ENCODE measurements at places on chromosomes 5 and 9. TPM values are rescaled to one million over a fixed set of nuclear protein-coding genes. Genes with fewer than 3 reads are reported as not detected.
A peak's percentile ranks its signal among the peaks of the same experiment; 100 is the strongest.

C7 gene
- total RNA-seq, result 7.7 TPM

IFNA2 gene
- total RNA-seq, result not detected

BHMT2 gene
- total RNA-seq, result 2.5 TPM

PTPN3 gene
- 1.1 TPM for total RNA-seq

HRCT1 gene
- 2.4 TPM for total RNA-seq

IL17B gene
- not detected for total RNA-seq

B4GALT7 gene
- 37.1 TPM for total RNA-seq

HMCN2 gene
- under 0.01 TPM for total RNA-seq

MARCOL gene
- total RNA-seq, result not detected

DNA sequence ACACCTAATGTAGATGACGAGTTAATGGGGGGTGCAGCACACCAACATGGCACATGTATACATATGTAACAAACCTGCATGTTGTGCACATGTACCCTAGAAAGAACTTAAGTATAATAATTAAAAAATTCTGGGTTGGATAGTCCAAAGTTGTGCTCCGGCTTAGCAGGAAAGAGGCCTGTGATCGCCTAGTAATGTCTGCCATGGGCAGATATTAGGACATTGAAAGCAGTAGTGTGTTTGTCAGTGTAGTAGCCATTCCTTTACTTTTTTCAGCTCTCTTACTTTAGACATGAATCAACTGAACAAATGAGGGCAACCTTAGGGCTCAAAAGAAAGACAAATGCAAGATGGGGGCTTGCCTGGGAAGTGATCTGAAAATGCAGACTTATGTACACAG is 58.9 kb downstream of the PPARGC1B start:
- no peak for DNase-seq

GRCh38 chr9:90044710-90045151 is 439.9 kb downstream of the GADD45G start:
- DNase-seq, result no peak

DNA sequence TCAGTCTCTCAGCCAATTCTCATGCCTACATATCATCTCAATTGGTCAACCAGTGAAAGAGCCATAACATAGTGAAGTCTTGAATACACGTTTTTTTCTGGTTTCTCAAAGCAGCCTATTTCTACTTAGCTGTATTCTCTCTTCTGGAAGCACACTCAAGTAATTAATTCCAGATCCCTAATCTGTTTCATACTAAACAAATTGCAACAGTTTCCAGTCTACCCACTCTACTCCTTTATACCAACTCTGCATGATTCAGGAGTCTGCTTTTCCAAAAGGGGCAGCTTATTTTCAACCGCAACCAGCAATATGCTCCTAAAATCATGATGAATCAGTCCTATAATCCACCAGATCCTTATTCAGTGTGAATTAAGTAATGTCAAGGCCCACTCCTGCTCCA is 211.7 kb downstream of the TLE1 start:
- DNase-seq, result no peak

DNA sequence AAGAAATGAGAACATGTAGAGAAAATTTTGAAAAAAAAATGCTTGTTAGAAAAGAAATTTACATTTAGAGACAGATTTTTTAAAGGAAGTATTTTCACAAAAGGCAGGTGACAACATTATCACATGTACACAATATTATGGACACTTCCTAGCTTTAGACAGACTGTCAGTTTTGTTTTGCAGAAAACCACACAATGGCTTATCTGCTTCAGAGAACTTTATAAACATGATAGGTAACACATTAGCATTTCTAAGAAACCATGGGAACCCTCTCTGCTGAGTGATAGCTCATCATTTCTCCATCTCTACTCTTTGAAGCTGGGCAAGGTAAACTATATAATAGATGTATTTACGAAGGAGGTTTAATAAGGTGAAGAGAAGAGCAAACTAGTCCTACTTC is 25.6 kb downstream of the POU5F2 start:
- no peak for DNase-seq

DNA sequence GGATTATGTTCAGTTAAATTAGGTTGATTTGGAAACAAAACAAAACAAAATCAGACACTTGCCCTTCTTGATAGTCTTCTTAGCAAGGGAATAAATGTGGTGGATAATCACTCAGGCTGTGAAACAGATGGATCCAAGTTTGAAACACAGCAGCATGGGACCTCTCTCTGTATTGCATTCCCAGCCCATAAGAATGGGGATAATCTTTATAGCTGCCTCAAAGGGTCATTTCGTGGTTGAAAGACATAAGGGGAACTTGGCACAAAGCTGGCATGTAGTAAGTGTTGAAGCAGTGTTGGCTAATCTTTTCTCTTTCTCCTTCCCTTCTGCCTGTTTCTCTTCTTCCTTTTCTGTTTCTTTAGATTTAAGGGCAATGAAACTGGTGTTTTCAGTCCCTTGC is 333.9 kb upstream of the TLE4 start:
- DNase-seq, result no peak

DNA sequence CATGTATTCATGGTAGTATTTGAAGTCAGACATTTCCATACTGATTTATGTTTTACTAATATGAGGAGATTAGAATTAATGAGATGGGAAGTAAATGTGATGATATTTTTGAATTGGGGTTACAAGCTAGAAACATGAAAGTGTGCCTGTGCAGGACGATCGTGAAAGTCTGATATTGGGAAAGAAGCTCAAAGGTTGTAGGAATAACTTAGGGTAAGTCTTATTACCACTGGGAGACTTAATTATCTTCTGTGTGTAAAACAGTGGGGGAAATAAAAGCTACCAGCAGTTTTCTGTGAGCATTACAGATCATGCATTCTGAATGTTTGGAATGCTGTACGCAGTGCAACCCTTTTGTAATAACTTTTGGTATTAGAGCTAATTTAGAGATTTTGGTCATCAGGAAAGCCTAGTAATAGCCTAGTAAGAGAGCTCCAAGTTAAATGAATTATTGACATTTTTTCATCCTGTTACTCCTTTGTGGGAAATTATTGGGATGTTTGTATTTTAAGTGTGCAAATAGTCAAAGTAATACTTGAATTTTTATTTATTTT is 153.9 kb downstream of the PCSK5 start:
- no peak for DNase-seq

DNA sequence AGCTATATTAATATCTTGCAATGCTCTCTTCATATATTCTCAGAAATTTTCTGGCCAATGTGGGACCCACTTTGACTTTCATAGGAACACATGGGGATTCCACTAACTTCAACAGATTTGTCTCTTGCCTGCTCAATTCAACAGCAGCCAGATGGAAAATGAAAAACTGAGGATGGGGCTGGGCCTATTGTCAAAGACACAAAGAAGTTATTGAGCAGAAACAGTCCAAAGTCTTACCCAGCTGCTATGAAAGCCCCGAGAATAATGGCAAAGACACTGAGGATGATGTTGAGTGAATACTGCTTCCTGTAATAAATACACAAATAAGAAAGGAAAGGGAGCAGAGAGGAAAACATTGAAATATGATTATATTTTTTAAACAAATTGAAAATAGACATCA is 32.6 kb downstream of the SLC35D2 start:
- no peak for DNase-seq

GRCh38 chr5:23727271-23727670 is 219.9 kb downstream of the PRDM9 start:
- DNase-seq, result no peak

DNA sequence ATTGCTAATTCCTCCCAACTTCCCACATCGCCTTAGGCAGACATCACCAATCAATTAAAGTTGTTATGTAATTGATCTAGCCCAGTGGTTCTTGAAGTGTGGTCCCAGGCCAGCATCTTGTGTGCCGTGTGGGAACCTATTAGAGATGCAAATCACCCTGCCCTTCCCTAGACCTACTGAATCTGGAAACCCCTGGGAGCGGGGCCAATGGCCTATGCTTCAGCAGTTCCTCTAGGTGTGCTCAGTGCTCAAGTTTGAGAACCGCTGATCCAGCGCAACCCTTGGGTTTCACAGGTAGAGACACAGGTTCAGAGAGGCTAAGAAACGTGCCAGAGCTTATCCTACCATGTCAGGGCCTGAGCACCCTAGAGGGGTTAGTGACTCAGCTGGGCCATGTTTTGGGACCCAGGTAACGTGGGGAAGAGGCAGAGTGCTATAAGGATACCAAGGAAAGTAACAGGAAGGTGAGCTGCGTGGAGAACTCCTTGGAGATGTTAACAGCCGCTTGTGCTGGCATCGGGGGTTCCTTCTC is 4.4 kb downstream of the SLC34A1 start:
- no peak for DNase-seq

- DNase-seq, result peak; percentile 32
Observed at GRCh38 chr9:13088720-13089427, 190.6 kb downstream of the MPDZ start.

DNA sequence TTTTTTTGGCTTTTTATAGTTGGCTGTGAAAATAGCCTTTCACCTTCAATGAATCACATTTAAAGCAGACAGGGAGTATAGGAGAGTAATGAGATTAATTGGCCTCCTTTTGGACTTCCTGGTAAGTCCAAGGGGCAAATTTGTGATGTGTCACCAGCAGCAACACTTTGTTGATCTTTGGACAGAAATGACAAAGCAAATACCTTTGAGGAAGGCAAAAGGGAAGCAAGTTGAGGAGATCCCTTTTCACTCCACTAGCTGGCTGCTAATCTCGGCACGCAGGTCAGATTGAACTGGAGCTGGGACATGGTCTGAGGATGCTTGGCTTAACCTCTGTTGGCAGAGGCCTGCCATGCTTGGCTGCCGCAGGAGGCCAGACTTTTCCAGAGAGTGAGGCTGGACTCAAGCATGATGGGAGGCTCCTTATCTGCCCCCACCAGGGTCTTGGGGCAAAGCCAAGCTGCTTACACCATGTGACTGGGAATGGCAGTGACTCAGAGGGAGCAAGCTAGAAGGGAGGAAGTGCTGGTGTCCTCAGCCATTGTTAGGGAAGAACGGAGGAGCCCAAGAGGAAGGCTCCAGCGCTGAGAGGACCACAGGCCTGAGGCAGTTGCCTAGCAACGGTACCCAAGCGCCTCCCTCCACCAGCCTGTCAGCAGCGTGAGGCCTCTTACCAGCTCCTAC is 174.5 kb upstream of the MAP1B start:
- peak; percentile 90 for DNase-seq

- peak; percentile 66 for DNase-seq
Observed at GRCh38 chr9:130701059-130702022, 7.8 kb downstream of the EXOSC2 start.

GRCh38 chr9:98771209-98771874 is 25.0 kb downstream of the ANKS6 start:
- no peak for DNase-seq

DNA sequence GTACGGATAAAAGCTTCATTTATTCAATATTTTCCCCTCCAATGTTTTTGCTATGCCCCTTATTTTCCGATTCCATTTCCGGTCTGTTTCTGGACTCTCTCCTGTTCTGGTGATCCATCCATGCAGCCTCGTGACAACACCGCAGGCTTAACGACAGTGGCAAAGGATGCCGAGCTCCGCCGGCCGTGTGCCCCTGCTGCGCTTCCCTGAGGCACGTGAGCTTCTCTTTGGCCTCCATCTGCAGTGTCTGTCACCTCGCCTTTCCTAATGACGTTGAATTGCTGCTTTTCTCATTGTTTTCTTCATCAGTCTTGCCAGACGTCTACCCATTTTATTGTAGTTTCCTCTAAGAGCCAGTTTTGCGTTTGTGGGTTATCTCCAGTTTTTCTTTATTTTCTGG is 28.7 kb downstream of the SURF6 start:
- DNase-seq, result no peak

DNA sequence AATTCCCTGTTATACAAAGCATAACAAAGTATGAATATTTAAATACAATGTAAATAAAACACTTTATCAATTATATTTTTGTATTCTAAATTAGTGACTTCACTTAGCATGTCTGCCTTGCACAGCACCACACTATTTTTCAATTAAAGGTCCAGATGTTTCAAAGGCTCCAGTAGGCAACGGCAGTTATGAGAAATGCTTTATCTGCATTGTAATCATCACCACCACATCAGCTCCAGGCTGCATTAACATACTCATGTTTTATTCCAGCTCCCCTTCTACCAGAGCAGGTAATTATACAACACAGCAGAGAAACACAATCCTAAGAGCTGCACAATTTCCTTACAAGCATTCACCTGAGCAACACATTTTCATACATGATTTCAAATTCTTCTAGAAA is 102.8 kb downstream of the MAPKAP1 start:
- DNase-seq, result no peak

GRCh38 chr5:56838409-56839039 is 23.2 kb downstream of the MAP3K1 start:
- DNase-seq, result no peak

- no peak for DNase-seq
Observed at GRCh38 chr9:136669791-136670464, 7.2 kb downstream of the EGFL7 start.

DNA sequence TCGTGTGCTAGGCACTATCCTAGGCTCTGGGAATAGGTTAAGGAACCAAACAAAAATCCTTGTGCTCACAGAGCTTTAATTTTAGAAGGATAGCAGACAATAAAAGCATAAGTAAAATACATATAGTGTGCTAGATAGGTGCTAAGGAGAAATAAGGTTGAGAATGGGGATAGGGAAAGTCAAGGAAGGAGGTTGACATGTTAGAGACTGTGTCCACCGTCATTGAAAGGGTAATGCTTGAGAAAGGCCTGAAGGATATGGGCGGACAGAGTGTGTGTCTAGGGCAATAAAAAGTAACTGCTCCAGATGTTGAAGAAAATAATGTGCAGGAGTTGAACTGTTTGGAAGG is 482 bp upstream of the TDRD7 start:
- no peak for DNase-seq

DNA sequence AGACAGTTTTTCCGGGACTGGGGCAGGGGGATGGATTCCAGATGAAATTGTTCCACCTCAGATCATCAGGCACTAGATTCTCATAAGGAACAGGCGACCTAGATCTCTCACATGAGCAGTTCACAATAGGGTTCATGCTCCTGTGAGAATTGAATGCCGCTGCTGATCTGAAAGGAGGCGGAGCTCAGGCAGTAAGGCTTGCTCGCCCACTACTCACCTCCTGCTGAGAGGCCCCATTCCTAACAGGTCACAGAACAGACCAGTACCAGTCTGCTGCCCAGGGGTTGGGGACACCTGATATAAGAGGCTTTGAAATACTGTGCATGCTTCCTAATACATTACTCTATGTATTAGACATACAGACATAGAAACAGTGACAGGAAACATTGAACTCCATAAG is 41.1 kb downstream of the PTPRD start:
- DNase-seq, result no peak

DNA sequence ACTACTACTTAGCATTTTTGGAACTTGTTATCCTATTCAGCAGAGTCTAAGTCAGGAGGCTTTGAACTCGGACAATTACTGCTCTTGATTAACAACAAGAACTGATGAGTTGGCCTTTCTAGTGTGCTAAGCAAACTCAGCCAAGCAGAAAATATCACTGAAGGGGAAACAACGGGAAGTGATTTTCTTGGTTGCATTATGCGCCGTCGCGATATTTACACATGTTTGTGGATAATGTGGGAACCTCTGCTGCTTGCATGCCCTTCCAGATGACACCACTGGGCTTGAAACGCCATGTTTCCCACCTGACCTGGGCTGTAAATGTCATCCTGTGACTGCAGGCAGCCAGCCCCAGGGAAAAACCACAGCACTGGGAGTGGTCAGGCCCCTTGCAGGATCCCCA is 205.5 kb downstream of the PAX5 start:
- no peak for DNase-seq
